ENCODE measurements at places on chromosomes 3 and 15.

DNA sequence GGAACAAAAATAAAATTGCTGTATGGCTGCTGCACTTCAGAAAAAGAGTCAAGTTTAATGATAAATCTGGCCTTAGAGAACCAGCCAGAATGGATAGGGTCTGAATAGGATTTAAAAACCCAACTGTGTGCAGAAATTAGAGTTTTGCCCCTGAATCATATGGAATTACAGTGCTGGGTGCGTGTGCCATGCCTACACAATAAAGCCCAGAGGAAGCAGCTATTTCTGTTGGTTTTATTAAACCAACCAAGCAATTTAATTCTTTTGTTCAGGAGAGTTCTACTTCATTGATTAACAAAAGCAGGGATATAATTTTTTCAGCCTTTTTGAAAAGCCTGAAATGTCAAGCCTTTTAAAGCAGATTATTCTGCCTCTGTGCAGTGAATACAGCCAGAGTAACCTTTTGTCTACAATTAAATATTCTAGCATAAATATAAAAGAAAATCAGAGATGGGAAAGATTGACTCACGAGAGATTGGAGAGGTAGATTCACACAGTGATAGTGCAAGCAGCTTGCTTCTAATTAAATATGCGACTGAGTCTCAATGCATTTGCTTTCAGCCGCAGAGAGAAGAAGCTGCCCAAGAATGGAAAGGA lies 66.7 kb upstream of the DNAJC19 start:
- no peak for DNase-seq

DNA sequence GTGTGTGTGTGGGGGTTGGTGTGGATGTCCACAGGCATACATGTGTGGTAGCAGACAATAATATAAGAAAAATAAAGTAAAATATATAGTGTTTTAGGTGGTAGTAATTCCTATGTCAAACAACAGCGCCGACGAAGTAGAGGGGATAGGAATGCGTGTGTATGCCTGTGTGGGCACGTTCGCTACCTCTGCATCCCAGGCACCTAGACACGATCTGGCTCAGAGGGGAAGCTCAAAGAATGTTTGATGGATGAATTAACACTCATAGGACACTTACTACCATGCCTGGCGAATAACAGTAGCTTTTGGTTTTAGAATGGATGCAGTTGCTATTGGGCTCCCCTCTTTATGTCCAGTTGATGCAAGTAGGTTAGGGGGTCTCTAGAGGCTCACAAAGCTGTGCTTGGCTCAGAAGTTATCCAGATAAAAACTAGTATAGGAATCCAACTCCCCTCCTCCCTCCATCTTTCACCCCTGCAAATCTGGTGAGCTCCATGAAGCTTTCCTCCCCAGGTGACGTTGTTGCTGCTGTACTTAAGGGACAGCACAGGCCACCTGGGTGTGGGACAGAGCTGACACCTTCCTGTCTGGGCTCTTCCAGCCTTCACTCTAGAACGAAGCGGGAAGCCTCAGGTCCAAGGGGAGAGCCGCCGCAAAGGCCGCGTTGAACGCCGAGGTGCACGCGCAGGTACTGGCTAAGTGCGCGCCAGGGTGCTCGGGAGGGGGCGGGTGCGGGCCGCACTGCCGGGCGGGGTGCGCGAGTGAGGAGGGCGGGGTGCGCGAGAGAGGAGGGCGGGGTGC lies 192.6 kb upstream of the LYSMD4 start:
- no peak for DNase-seq

- no peak for DNase-seq
Observed at GRCh38 chr3:21509731-21510470, 241.1 kb downstream of the ZNF385D start.

GRCh38 chr15:56351353-56351752 lies 13.9 kb upstream of the TEX9 start:
- no peak for DNase-seq

DNA sequence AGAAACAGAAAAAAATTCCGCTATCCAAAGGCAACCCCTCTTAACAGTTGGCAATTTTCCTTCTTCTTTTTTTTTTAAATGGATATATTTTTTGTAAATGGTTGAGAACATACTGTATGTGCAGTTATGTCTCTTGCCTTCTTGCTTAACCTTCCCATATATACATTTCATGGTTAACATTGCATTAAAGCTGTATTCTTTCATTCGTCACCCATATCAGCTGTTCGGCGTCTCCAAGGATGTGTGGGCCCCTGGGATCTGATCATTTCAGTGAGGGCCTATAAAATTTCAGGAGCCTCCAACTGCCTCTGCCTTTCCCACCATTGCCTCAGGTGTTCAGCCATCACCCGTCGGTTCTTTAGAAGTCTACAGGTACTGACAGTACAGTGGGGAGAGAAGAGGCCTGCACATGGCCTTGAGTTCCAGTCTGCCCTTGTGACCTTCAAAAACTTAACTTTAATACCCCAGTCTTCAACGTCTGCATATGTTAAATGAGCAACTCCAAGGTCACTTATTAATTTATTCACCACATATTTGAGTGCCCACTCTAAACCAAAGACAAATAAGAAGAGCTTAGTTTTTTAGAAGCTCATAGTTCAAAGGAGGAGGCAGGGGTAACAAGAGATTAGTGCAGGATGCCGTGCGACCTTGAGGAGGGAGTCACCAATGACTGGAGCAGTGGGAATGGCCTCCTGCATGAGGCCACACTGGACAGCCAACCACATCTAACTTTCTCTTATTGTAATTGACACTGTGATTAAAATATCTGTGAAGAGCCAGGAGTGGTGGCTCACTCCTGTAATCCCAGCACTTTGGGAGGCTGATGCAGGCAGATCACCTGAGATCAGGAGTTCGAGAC lies 6.9 kb downstream of the ST6GAL1 start:
- DNase-seq: no peak

- DNase-seq: no peak
Observed at GRCh38 chr15:85128621-85129020, 147.0 kb downstream of the PDE8A start.

Measured in amniotic stem cell (primary cell).